ENCODE measurements at places on chromosomes 1 and 21.

DNA sequence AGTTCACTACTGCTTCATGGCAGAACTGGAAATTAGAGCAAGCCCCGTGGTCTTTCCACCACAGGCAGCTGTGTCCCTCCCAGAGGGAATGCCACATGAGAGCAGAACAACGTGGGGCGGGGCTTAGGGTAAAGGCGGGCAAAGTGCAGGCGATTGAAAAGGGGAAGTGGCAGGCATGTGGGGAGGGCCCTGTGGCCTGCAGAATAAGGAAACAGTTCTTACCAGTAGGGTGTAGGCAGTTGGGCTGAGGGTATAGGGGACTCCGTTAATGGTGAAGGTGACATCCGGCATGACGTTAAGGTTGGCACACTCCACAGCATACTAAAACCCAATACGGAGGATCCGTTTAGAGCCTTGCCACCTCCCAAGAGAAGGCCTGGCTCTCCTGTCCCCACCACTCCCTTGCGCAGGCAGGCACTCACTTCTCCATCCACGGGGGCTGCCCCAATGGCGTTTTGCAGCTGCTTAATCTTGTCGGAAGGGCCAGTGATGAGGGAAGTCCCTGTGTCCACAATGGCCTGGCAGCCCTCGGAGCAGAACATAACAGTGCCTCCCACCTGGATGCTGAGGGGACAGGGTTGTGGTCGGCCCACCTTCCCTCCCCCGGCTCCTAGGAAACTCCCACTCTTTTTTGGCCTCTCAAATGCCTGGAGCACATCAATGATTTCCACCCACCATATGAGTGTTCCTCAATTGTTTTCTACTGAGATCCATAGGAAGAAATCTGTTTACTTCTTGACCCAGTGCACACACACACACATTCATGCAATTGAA, 9.1 kb upstream of the RAB7B start:
- no peaks in the 10 kb centered on the region for H3K36me3 ChIP-seq
- no peak for DNase-seq
- no peak overlapping the region for H3K27ac ChIP-seq
- H3K4me3 ChIP-seq = no peak overlapping the region
- no peaks in the 10 kb centered on the region for H3K4me1 ChIP-seq

GRCh38 chr21:37916310-37917051, at the start of gene KCNJ6:
Gene KCNJ6, minus strand, starts transcription at chr21:37916457. Its CDS starts 75,775 bp downstream, at chr21:37840682.
- H3K4me3 ChIP-seq = peak within 1 kb of the TSS; percentile 58
- H3K4me1 ChIP-seq = peaks cover 4% of the 10 kb centered on the region
- H3K36me3 ChIP-seq = no peaks in the 10 kb centered on the region
- DNase-seq = peak; percentile 41
- H3K27me3 ChIP-seq = peaks cover 13% of the 10 kb centered on the region

- no peak for DNase-seq
- H3K27me3 ChIP-seq = peaks cover 3% of the 10 kb centered on the region
- no peaks in the 10 kb centered on the region for H3K36me3 ChIP-seq
- no peak overlapping the region for H3K4me3 ChIP-seq
- H3K27ac ChIP-seq = no peak overlapping the region
- no peaks in the 10 kb centered on the region for H3K4me1 ChIP-seq
Measured at GRCh38 chr1:17920881-17921640, 165.9 kb downstream of the ACTL8 start.

GRCh38 chr21:35465741-35466140, 416.6 kb upstream of the RUNX1 start:
- no peaks in the 10 kb centered on the region for H3K36me3 ChIP-seq
- no peak for DNase-seq
- no peaks in the 10 kb centered on the region for H3K27me3 ChIP-seq
- no peak overlapping the region for H3K4me3 ChIP-seq

- no peaks in the 10 kb centered on the region for H3K4me1 ChIP-seq
- H3K27ac ChIP-seq = no peak overlapping the region
- no peak overlapping the region for H3K4me3 ChIP-seq
- H3K27me3 ChIP-seq = no peaks in the 10 kb centered on the region
Measured at GRCh38 chr1:174692313-174692712, 244.5 kb downstream of the GPR52 start.

GRCh38 chr1:101101360-101101759, 75.8 kb upstream of the DPH5 start:
- H3K27ac ChIP-seq = no peak overlapping the region
- no peak overlapping the region for H3K4me3 ChIP-seq
- no peaks in the 10 kb centered on the region for H3K27me3 ChIP-seq
- H3K36me3 ChIP-seq = no peaks in the 10 kb centered on the region
- peak; percentile 17 for DNase-seq
- H3K4me1 ChIP-seq = no peaks in the 10 kb centered on the region

- H3K27ac ChIP-seq = no peak overlapping the region
- no peak for DNase-seq
Measured at GRCh38 chr1:247848346-247848745, 6.7 kb upstream of the OR11L1 start.

DNA sequence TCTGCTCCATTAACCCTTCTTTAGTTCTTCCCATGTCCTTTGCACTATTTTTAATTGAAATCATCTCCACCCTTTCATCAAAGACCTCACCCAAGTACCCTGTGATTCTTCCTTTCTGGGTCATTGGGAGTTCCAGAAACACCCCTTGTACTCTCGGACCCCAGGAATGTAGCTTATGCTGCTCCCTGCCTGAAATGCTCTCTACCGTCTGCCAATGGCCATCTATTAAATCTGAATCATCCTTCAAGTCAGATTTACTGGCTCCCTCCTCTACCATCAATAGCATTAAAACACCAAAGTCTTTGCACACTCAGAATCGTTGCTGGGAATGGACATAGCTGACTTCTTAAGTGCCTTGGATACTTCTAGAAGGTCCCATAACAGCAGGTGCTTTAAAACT, 73.2 kb upstream of the GADD45A start:
- no peak for DNase-seq
- H3K27ac ChIP-seq = no peak overlapping the region
- H3K27me3 ChIP-seq = no peaks in the 10 kb centered on the region
- no peaks in the 10 kb centered on the region for H3K4me1 ChIP-seq

DNA sequence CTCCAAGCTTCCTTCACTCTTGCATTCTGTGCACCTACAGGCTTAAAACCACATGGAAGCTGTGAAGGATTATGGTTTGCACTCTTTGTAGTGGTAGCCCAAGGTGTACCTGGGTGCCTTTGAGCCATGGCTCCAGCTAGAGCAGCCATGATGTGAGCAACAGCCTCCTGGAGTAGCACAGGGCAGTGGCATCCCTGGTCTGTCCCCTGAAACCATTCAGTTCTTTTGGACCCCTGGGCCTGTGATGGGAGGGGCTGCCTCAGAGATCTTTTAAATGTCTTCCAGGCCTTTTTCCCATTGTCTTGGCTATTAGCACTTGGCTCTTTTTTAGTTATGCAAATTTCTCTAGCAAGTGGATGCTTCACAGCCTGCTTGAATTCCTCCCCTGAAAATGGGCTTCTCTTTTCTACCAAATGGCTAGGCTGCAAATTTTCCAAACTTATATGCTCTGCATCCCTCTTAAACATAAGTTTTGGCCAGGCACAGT, 47.4 kb downstream of the CLCA4 start:
- H3K4me3 ChIP-seq = no peak overlapping the region
- H3K27me3 ChIP-seq = no peaks in the 10 kb centered on the region
- no peak overlapping the region for H3K27ac ChIP-seq
- no peaks in the 10 kb centered on the region for H3K36me3 ChIP-seq
- no peaks in the 10 kb centered on the region for H3K4me1 ChIP-seq

- DNase-seq = no peak
- no peaks in the 10 kb centered on the region for H3K36me3 ChIP-seq
- no peak overlapping the region for H3K4me3 ChIP-seq
- H3K4me1 ChIP-seq = no peaks in the 10 kb centered on the region
Measured at GRCh38 chr1:81848880-81849682, 48.3 kb downstream of the ADGRL2 start.

DNA sequence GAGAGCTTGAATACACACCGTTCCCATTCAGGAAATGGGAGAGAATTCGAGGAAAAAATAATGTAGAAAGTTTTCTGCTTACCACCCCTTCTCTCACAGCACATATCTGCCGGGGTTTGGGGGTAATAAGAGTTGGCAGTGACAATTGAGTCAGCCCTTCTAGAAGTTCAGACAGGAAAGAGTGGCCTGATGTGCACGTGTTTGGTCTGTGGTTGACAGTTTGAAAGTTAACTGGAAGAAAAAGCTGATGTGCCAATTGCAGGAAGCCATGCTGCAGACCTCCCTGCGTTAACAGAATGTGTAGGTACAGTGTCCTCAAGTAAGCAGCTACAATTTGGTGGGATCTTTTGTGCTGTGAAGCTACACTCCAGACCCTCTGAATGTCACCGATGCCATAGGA, 50.9 kb downstream of the DHX9 start:
- H3K4me1 ChIP-seq = no peaks in the 10 kb centered on the region
- H3K27me3 ChIP-seq = no peaks in the 10 kb centered on the region
- no peak overlapping the region for H3K27ac ChIP-seq
- no peak overlapping the region for H3K4me3 ChIP-seq
- H3K36me3 ChIP-seq = peaks cover 15% of the 10 kb centered on the region

GRCh38 chr21:46619846-46620245, 15.0 kb upstream of the S100B start:
- no peaks in the 10 kb centered on the region for H3K4me1 ChIP-seq
- no peak overlapping the region for H3K27ac ChIP-seq
- peak; percentile 46 for DNase-seq
- no peaks in the 10 kb centered on the region for H3K36me3 ChIP-seq
- no peaks in the 10 kb centered on the region for H3K27me3 ChIP-seq

DNA sequence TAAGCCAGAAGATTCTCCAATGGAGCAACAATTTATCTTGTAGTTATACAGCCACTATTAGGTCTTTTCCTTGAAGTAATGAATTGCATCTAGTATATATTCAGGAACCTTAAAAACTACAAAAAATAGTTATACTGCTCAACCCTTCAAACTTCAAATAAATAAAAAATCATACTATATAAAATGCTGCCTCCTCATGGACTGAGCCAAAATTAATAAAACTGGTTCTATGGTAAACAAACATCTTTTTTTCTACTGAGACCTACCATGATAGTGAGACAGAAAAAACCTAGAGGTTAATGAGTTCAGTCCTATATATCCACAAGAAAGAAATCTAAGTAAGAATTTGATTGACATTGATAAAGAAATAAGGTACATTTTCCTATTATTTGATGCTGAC, 67.7 kb downstream of the GPATCH2 start:
- no peak overlapping the region for H3K27ac ChIP-seq
- H3K27me3 ChIP-seq = no peaks in the 10 kb centered on the region
- H3K4me1 ChIP-seq = peaks cover 9% of the 10 kb centered on the region
- no peaks in the 10 kb centered on the region for H3K36me3 ChIP-seq
- peak; percentile 5 for DNase-seq

GRCh38 chr1:82377201-82377884, 576.6 kb downstream of the ADGRL2 start:
- H3K4me1 ChIP-seq = no peaks in the 10 kb centered on the region
- no peak overlapping the region for H3K4me3 ChIP-seq
- H3K27me3 ChIP-seq = no peaks in the 10 kb centered on the region
- no peak overlapping the region for H3K27ac ChIP-seq

- no peaks in the 10 kb centered on the region for H3K27me3 ChIP-seq
- H3K36me3 ChIP-seq = peaks cover 6% of the 10 kb centered on the region
- H3K4me1 ChIP-seq = peaks cover 2% of the 10 kb centered on the region
- no peak overlapping the region for H3K4me3 ChIP-seq
Measured at GRCh38 chr1:54398963-54399528, 7.1 kb downstream of the SSBP3 start.

- H3K36me3 ChIP-seq = no peaks in the 10 kb centered on the region
- no peaks in the 10 kb centered on the region for H3K27me3 ChIP-seq
- no peaks in the 10 kb centered on the region for H3K4me1 ChIP-seq
- DNase-seq = no peak
Measured at GRCh38 chr1:115343200-115343737, 5.2 kb upstream of the NGF start.
